Panc1 (cell line): ENCODE measurements at places on chromosomes 6 and 20. TPM values are rescaled to one million over a fixed set of nuclear protein-coding genes. Genes with fewer than 3 reads are reported as not detected.

GRCh38 chr6:138582573-138582972 is 83.3 kb upstream of the NHSL1 start:
- peaks cover 1% of the 10 kb centered on the region; the same call in 1 of the 2 replicates for H3K4me1 ChIP-seq
- DNase-seq = no peak
- no peak overlapping the region for H3K4me3 ChIP-seq
- H3K27ac ChIP-seq = no peak overlapping the region
- no peaks in the 10 kb centered on the region for H3K36me3 ChIP-seq

- peaks cover 14% of the 10 kb centered on the region for H3K27me3 ChIP-seq
- H3K27ac ChIP-seq = no peak overlapping the region
- no peak overlapping the region for H3K4me3 ChIP-seq
These were observed 4.9 kb downstream of the CDH22 start for GRCh38 chr20:46303176-46303956.

- no peaks in the 10 kb centered on the region for H3K27me3 ChIP-seq
- H3K4me3 ChIP-seq = peak overlapping the region; percentile 59
- H3K36me3 ChIP-seq = no peaks in the 10 kb centered on the region
- peak overlapping the region; percentile 60; the same call in 1 of the 2 replicates for H3K27ac ChIP-seq
- H3K4me1 ChIP-seq = peaks cover 13% of the 10 kb centered on the region
These were observed 158.1 kb upstream of the ZNF184 start for GRCh38 chr6:27630727-27631608.

The VGLL2 gene
- not detected for total RNA-seq

GRCh38 chr20:57417830-57418780 is 26.9 kb downstream of the RBM38 start:
- H3K4me1 ChIP-seq = no peaks in the 10 kb centered on the region; the same call in 1 of the 2 replicates
- no peaks in the 10 kb centered on the region for H3K27me3 ChIP-seq
- no peaks in the 10 kb centered on the region for H3K36me3 ChIP-seq
- no peak overlapping the region for H3K4me3 ChIP-seq
- no peak for DNase-seq
- H3K27ac ChIP-seq = no peak overlapping the region

DNA sequence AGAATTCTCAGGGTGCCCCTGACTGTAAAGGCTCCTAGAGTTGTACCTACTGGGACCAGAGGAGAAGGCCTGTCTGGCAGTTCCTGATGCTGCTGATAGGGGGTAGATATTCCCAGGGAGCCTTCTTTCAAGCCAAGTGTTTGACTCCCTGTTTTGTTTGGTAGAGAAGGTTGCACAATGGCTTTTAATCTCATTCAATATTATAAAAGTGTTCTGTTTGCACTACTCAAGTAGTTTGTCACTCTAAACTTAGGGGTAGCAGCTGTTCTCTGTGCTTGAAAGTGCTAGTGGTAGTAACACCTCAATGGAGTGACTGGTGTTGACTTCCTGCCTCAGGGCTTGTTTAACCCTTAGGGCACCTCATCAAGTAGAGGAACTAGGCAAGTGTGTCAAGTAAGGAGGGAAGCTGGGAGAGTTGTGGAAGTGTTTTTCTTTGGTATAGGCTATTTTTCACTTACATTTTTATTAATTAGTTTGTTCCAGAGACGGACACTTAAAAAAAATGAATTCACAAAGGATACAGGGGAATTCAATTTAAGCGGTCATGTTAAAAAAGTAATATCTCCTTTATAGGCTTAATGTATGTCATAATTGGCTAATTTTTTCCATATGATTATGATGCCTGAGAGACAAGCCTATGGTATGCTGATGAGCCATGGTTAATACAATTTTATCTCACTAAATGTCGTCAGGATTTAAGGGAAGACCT is 38.1 kb downstream of the BICRAL start:
- DNase-seq = no peak
- H3K27me3 ChIP-seq = no peaks in the 10 kb centered on the region
- H3K36me3 ChIP-seq = no peaks in the 10 kb centered on the region

DNA sequence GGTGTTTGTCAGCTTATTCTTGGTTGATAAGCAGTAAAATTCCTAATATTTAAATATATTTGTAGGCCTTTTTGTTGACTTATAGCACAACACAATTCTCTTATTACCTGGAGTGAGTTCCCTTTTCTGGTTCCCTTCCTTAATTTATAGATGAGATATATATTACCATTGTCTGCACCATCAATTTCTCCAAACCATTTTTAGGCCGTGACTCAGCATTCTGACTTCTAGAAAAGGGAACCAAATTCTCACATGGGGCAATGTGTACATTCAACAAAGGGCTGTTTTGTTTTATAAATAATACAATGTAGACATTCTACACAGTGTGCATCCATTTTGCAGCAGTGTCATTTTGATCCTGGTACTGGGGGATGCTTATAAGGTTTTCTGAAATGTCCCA is 52.8 kb downstream of the NCOA7 start:
- H3K4me3 ChIP-seq = no peak overlapping the region
- no peak for DNase-seq
- H3K36me3 ChIP-seq = no peaks in the 10 kb centered on the region
- H3K4me1 ChIP-seq = no peaks in the 10 kb centered on the region
- H3K27me3 ChIP-seq = no peaks in the 10 kb centered on the region

DNA sequence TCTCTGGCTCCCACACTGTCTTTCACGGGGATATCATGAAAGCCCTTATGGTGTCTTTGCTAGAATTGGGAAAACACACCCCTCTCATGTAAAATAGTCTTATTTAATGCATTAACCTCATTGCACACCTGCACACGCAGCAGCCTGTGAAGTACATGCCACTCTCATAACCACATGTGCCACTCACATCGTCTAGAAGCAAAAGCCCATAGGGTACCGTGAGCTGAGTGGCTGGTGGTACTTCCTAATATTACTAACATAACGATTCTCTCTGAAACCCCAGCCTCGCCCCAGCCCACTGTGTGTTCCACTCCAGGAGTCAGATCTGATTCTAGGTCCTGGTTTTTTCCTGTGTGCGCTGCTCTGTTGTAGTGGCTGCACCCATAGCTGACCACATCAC is 9.5 kb upstream of the TMEM242 start:
- H3K27ac ChIP-seq = no peak overlapping the region
- no peaks in the 10 kb centered on the region for H3K27me3 ChIP-seq
- H3K4me1 ChIP-seq = peaks cover 6% of the 10 kb centered on the region; the same call in 1 of the 2 replicates
- DNase-seq = no peak

The IER3 gene
- total RNA-seq = 106 TPM

The ULBP2 gene
- 0.69 TPM for total RNA-seq

- no peaks in the 10 kb centered on the region for H3K27me3 ChIP-seq
- H3K4me1 ChIP-seq = peaks cover 7% of the 10 kb centered on the region; the same call in 1 of the 2 replicates
- no peak for DNase-seq
- H3K27ac ChIP-seq = no peak overlapping the region
- no peak overlapping the region for H3K4me3 ChIP-seq
- H3K36me3 ChIP-seq = no peaks in the 10 kb centered on the region
These were observed 77.2 kb downstream of the CEBPB start for GRCh38 chr20:50267866-50268219.

The INSM1 gene
- 0.05 TPM for total RNA-seq

DNA sequence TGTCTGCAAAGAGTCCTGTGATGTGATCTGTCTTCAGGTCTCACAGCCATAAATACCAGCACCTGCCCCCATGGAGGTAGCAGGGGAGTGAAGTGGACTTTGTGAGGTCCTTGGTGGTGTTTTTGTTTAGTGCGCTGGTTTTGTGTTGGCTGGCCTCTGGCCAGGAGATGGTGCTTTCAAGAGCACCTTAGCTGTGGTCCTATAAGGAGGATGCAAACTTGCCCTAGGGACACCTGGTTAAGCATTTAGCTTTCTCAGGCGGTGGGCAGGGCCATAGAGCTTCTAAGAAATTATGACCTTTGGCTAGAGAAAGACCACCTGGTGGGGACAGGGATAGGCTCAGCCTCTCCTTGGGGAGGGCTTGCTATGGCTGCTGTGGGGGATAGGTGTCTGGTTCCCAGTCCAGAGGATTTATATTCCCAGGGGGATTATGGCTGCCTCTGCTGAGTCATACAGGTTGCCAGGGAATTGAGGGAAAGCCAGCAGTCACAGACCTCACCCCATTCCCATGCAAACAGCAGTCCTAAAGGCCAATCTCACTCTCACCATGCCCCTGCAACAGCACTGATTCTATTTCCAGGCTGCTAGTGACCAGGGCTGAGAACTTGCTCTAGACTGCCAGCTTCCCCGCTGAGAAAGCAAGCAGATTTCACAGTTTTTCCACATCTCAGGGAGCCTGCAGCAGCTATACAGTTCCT is 259.3 kb downstream of the TFAP2B start:
- no peak overlapping the region for H3K4me3 ChIP-seq
- no peaks in the 10 kb centered on the region for H3K36me3 ChIP-seq
- H3K27me3 ChIP-seq = no peaks in the 10 kb centered on the region
- H3K4me1 ChIP-seq = no peaks in the 10 kb centered on the region
- H3K27ac ChIP-seq = no peak overlapping the region
- DNase-seq = no peak

DNA sequence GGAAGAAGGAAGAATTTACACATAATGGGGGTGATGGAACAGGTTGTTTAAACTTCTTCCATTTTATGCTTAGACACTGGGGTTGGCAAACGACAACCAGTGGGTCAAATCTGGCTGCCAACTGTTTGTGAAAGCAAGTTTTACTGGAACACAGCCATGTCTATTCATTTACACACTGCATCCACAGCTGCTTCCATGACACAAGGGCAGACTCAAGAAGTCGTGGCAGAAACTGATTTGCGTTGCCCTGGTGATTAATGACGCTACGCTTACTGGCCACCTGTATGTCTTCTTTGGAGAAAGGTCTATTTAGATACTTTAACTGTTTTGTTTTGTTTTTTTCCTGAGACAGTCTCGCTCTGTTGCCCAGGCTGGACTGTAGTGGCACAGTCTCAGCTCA is 19.0 kb downstream of the CTCFL start:
- H3K4me1 ChIP-seq = 0 out of 2 replicates have a peak, but pooled peaks cover 2% of the 10 kb centered on the region
- H3K27ac ChIP-seq = no peak overlapping the region
- H3K4me3 ChIP-seq = no peak overlapping the region
- no peak for DNase-seq
- no peaks in the 10 kb centered on the region for H3K27me3 ChIP-seq

DNA sequence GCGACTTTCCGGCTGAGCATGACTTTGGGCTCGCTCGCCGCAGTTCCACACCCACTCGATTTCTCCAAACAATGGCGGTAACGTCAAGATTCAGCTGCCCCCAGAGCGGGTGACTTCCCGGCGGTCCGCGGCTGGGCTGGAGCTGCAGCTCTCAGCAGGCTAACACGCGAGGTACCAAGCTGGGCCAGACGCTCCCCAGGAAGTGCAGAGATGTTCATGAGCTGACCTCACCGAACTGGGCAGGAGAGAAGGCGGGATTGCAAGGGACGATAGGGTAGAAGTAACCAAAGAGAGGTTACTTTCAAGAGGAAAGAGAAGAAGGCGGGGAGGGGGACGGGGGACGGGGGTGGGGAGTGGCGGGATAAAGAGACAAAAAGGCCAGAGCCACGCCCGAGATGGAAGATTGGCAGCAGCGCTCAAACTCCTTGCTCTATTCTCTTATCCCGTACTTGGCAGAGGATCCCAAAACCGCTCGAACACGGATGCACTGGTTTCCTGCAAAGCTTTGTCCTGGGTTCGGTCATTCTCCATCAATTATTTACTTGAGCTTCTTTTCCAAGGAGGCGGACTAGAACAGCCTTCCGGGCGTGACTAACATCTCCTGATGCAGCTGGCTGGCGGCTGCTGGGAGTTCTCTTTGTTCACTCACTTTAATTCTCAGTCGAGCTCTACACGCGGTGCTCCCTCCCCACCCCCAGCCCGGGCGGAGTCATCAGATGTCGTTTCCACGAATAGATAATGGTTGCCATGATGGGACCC is at the start of gene MTCL3:
TSS of gene MTCL3 (minus strand) at position 626 of the 759 bp plus-strand sequence.
- no peak within 1 kb of the TSS for H3K27ac ChIP-seq
- peaks cover 17% of the 10 kb centered on the region for H3K27me3 ChIP-seq
- H3K36me3 ChIP-seq = no peaks in the 10 kb centered on the region
- H3K4me1 ChIP-seq = no peaks in the 10 kb centered on the region; the same call in 1 of the 2 replicates

- no peaks in the 10 kb centered on the region for H3K4me1 ChIP-seq
- no peak for DNase-seq
- H3K4me3 ChIP-seq = no peak overlapping the region
- H3K27me3 ChIP-seq = no peaks in the 10 kb centered on the region
- H3K36me3 ChIP-seq = no peaks in the 10 kb centered on the region; the same call in 1 of the 2 replicates
- no peak overlapping the region for H3K27ac ChIP-seq
These were observed 613.2 kb upstream of the FLRT3 start for GRCh38 chr20:14950633-14951032.

DNA sequence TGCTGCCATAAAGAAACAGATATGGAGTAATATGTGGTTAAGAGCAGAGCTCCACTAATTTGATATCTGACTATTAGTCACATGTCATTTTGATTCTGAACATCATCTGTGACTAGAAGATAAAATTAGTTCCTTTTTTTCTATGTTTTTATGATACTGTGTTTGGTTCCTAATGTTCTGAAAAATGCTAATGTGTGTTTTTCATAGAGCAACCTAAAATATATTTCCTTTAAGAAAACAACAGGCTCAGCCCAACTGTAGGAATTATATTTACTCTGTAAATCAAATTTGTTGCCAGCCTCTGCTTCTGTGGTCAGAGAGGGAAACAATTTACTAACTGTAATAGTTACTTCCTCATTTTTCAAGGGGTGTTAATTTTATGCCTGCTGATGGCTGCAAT is 33.3 kb upstream of the TXLNB start:
- H3K27me3 ChIP-seq = no peaks in the 10 kb centered on the region
- H3K4me3 ChIP-seq = no peak overlapping the region
- no peaks in the 10 kb centered on the region for H3K4me1 ChIP-seq
- no peaks in the 10 kb centered on the region for H3K36me3 ChIP-seq

The ATP6V1G2 gene
- total RNA-seq = 0.98 TPM

- no peaks in the 10 kb centered on the region for H3K27me3 ChIP-seq
- H3K4me3 ChIP-seq = no peak overlapping the region
- H3K4me1 ChIP-seq = no peaks in the 10 kb centered on the region
- H3K27ac ChIP-seq = no peak overlapping the region
These were observed 77.9 kb upstream of the ID4 start for GRCh38 chr6:19759117-19759880.

DNA sequence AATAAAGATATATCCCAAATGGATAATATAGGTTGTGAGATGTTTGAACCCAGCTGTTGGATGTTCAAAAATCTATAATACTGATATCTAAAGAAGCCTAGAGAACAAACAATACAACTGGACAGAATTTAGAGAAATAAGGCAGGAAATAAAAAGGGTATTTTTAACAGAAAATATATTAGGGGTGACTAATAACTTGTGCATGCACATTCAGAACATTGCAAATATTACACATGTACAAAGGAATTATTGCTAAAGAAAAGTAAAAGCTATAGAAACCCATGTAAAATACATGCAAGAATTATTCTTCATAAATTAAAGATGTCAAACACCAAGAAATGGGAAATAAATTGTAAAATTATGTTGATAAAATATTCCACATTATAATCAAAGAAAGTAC is 32.7 kb upstream of the HCRTR2 start:
- no peak for DNase-seq
- no peak overlapping the region for H3K27ac ChIP-seq
- H3K4me1 ChIP-seq = no peaks in the 10 kb centered on the region
- no peak overlapping the region for H3K4me3 ChIP-seq

The MOG gene
- not detected for total RNA-seq

GRCh38 chr20:63116412-63117106 is 99.4 kb downstream of the YTHDF1 start:
- no peaks in the 10 kb centered on the region for H3K36me3 ChIP-seq
- DNase-seq = no peak
- H3K4me3 ChIP-seq = no peak overlapping the region
- no peak overlapping the region for H3K27ac ChIP-seq
- H3K4me1 ChIP-seq = no peaks in the 10 kb centered on the region
